ENCODE measurements at places on chromosomes 13 and 19.

DNA sequence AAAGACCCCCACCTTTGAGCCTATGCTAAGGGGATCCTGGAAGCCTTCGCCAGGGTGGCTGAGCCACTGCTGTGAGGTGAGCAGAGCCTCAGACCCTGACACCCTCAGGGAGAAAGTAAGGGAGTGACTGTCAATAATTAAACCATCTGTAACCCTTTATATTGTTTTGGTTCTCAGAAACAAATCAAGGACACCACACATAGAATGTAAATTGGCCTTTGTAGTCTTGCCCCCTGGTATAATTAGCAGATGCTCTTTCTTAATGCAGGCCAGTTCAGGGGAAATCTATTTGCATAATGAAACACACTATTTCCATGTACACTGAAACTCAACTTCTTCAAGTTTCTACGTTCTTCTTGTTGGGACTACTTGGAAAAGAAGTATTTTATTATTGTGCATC, 127.7 kb upstream of the EDNRB start:
- DNase-seq: no peak

- no peak for DNase-seq
Observed at GRCh38 chr13:48896312-48896711, 79.4 kb upstream of the FNDC3A start.

DNA sequence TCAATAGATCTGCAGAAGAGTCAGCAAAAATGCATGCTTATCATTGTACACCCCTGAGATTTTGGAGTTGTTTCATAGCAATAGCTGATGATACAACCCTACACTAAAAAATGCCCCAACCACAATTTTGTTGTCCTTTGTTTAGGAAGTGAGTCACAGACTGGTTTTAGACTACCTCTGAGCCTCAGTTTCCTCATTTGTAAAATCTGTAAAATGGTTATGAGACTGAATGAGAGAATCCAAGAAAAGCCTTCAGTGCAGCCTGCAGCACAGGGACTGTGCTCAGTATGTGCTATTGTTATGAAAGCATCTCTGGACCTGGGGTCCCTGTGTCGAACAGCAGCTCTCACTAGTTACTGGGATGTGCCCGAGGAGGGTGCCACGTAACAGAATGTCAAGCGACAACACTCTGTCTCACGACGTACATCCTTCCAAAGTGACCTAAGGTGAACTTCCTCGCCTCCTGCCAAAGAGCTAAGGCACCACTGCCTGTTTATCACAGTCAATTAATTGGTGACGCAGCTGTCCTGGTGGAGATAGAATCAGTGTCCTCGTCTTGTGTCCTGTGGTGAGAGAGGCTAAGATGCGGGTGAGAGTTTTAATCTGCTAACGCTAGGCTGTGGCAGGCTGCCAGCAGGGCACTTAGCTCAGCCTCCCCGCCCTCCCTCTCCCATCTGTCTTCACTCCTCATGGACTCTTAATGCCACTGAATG, 18.1 kb downstream of the DHRS12 start:
- DNase-seq: no peak

DNA sequence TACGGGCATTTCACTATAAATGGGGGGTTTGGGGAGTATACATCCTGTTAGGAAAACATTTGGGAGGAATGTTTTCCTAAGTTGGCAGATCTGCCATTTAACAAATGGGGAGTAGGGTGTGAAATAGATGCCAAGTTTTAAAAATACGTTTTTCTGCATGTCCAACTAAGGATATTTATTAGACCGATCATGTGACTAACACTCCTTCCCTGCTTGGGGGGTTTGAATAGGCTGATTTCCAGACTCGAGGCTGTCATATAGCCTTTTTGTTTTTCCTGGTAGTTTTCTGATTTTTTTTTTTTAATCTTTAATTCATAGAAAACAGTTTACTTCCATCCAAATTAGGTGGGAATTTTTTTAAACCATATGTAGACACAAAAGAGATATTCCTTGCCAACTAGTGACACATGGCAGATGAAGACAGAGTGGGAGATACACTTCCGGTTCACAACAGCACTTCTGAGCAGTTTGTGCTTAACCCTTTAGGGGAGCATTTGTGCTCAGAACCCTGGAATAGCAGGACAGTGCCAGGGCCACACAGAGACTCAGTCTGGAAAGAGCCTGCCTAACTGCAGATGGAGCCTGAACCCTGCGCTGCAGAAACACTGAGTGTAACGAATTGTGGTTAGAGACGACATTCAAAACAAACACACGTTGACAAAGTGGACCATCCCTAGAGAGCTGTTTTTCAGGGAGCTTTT, 5.6 kb upstream of the GATAD2A start:
- DNase-seq: no peak

DNA sequence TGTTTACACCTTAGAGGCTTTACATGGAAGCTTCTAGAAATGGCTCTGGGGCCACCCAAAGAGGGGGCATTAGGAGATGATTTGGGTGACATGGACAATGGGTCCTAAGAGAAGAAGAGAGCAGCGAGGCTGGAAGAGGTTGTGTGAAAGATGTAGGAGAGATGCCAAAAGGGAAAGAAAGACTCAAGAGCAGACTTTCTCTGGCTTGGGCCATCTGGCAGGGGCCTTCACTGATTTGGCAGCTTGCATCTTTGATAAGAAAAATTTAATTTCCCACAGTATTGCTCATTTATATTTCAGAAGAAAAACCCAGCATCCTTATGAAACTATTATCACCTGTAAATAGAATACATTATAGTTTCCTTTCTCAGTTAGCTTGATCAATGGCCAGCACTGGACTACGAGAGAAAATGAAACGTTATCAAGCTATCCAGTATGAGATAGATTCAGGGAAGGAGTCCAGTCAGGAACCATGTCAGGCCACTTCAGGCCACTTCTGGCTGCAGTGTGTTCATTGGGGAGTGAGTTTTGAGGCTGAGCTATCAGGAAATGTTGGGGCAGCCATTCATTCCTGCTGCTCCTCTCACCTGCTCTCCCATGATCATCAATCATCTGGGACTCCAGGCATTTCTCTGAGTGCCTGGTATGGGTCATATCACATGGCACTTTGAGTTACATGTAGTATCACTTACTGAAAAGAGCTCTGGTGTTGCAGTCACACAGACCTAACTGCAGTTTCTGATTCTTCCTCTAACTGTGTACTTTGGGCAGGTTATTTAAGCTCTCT, 10.3 kb downstream of the SCEL start:
- DNase-seq: no peak

GRCh38 chr13:51585696-51586095, 1.4 kb downstream of the WDFY2 start:
- no peak for DNase-seq

GRCh38 chr13:112725346-112726015, 35.6 kb downstream of the ATP11A start:
- no peak for DNase-seq

GRCh38 chr13:44223770-44224444, 149.7 kb upstream of the SERP2 start:
- DNase-seq: no peak

DNA sequence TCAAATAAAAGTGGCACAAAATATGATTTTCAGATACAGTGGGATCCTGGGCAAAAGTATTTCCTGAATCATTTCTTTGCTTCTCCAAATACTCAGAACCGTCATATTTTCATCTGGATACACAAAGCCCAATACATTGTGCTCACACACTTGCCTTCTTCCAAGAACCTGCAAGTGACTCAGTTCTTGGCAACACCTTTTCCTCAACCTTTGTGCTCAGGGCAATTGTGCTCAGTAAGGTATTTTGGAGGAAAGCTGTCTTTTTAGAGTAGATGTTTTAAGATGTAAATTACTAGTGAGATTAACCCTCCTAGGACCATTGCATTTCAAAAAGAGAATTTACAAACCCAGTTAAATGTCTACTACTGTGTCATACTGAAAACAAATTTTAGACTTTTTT, 233.5 kb downstream of the EFNB2 start:
- no peak for DNase-seq

GRCh38 chr19:14661372-14661924, 13.2 kb downstream of the ADGRE3 start:
- no peak for DNase-seq

DNA sequence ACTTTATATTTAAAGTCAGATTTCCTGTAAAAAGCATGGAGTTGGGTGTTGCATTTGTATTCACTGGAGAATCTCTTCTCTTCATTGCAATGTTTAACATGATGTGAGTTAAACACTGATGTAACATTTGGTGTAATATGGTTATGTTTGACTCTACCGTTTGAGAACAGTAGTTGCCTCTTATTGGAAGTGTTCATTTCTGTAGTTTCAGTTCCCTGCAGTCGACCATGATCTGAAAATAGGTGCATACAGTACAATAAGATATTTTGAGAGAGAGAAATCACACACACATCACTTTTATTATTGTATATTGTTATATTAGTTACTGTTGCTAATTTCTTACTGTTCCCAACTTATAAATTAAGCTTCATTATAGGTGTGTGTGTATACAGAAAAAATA, 105.2 kb upstream of the SPACA7 start:
- no peak for DNase-seq

DNA sequence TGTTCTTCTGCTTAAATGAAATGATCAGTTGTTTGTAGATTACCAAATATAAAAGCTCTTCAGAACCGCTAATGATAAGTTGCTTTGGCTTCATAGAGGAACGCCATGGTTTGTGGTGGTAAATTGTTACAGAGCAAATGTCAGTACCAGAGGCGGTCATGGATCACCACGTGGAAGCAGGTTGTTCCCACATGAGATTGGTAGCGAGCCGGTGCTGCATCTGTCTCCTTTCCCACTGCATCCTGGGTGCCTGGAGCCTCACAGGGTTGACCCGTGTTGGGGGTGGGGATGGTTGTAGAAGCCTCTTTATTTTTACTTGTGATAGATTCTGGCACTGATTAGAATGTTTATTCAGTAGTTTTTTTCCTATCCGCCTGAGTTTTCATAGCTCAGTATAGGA, 14.7 kb downstream of the GARRE1 start:
- DNase-seq: no peak

DNA sequence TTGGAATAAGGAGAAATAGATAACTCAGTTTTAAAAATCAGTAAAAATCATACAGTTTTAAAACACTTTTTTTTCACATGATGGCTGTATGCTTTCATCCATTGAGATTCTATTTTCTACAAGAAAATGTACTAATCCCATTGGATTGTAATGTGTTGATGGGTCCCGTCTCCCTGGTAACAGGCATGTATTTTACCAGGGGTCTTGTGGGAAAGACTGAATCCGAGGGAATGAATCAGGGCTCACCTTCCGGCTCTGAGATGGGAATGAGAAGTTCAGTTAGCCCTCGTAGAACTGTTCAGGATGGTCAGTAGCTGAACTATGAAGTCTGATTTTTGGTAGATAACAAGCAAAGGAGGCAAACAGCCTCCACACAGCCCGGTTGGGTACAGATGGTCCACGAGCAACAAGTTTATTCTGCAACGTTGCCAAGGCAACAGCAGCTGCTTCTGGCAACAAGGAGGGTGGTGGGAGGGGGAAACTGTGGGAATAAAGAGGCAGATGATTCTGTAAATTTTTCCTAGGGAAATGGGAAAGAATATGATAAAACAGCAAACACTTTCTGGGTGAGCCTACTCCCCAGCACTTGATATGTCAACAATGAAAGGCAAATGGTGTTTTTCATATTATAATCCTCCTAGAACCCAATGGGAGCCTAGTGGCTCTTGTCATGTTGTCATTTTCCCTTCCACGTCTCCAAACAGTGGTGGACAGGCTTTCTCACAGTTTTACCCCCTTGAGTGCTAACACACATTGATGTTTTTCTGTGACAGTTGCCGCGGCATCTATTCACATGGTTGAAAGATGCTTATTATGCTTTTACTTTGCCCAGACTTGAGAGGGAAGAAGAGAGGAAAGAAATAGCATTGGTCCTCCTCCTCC, 12.4 kb upstream of the SIAH3 start:
- DNase-seq: no peak

DNA sequence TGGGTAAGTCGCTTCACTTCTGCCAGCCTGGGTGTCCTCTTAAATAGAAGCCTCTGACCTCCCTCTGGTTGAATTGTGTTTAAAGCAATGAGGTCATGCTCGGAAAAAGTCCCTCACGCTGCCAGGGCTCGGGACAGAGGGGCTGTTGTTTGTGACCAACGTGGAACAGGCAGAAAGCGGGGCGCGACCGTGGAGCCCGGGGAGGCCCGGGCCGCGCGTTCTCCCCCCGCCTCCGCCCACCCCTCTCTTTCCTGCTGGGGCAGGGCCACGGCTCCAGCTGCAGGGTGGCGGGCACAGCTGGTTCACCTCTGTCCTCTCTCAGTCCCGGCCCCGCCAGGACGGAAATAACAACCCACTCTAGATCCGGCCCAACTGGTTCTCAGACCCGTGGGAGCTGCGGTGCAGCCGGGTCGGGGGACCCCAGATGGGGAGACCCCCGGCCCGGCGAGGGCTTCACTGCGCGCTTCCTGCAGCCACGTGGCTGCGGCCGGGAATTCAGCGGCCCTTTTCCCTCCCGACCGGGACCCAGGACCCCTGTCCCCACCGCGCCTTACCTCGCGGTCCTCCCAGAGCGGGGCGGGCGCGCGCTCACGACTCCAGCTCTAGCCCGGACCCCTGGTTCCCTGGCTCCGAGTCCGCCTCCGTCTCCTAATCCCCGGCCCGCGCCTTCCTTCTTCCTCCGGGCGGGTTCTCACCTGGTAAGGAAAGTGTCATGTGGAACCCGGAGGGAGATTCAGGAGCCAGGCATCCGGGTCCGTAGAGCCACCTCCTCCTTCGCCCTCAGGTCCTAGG, 1.9 kb downstream of the CDC42EP5 start:
- DNase-seq: peak; percentile 62

DNA sequence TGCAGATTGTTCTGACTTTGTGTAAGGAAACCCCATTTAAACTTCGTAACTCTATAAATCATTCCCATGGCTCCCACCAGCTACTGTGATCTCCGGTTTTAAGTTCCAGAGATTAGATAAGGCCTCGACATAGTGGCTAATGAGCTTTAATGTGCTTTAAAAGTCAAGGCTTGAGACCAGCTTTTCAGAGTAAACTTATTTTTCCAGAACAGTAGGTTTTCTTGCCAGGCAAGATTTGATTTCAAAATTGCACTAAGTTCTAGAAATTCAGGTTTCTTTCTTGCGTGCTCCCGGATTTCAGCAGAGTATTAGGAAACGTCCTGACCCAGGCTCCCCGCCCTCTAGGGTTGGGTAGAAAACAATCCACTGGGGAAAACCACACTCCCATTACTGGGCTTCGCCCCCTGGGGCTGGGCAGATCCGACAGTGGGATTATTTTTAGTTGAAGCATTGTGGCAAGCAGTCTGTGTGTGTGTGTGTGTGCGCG, 43.3 kb downstream of the CRYL1 start:
- no peak for DNase-seq

All from GM13976 (cell line).